ENCODE measurements at places on chromosomes 7 and 10.
A peak's percentile ranks its signal among the peaks of the same experiment; 100 is the strongest.

DNA sequence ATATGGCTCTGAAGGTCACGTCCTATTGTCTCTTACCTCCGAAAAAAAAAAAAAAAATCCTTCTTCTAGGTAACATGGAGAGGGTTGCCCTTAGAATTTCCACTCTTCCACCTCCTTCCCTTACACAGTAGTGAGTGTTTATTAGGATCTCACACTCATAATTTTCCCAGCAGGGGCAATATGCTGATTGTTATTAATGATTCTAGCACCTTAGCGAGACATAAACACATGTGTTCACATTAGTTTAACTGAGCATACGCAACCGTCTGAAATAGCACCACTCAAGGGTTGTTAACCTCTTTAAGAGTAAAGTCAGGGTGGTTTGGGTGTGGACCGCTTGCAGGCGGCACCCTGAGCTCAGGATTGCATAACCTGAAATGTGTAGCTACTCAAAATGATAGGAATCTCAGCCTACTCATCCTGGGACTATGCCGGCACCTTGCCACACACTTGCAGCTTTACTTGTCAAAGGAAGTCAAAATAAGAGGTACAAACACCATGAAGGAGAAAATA, 52.2 kb downstream of the CPEB3 start:
- DNase-seq, result no peak

DNA sequence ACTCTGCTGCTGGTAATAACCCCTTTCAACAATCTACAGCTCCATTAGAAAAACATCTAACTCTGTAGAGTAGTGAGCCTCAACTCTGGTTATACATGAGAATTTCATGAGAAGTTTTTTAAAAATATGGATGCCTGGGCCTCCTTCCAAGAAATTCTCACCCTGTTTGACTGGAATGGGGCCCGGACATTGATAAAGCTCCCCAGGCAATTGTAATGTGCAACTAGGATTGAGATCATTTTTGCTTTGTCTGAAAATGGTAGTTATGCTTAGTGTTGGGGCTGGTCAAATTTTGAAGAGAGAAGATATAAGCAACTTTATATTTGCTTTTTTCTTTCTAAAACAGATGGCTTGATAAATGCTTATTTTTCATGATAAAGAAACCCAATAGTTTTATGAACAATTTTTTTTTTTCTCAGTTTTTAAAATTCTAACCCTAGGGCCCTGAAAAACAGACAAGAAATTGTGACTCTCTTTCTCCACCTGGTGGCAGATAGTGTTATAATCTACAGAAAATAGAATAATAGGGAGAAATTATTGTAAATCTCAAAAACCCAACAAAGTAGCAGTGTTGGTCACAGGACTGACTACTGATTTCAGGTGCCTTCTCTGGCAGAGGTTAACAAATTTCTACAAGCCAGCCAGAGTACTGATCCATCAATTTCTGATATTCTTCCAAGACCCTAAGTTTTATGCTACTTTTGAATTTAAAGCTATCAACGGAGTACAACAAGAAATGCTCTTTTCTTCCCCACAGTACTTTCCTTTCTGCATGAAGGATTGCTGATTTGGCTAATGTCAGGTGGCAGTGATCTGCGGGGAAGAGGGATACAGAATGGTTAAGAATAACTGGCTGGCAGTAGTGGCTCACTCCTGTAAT, 174.8 kb downstream of the DKK1 start:
- DNase-seq, result no peak

DNA sequence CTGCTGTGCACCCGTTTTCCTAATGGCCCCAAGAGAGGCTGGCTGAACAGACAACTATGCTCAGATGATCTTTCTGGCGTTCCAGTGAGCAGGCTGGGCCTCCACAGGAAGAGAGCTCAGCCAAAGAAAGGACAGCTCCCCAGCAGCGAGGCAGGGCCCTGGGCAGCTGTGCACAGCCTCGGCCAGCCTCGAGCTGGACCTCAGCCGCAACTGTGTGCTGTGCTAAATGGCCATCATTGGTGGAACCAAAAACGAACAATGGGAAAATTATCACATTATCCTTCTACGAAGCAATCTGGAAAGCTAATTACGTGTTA, 97.5 kb downstream of the CTBP2 start:
- no peak for DNase-seq

DNA sequence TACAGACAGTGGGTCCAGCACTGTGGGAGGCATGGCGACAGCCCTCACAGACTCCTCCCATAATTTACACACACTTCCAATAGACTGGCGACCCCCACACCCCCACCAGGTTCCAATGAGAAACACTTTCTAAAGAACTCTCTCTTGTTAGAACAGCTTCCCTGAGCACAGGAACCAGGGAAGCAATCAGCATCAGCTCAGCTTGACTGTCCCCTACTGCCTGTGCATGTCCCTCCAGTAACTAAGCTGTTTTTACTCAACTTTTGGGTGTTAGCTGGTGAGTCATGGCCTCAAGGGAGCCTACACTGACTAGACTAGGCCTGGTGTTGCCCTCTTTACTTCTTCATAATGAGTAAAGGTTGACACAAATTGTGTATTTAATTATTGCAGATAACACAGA, 32.6 kb upstream of the HERPUD2 start:
- no peak for DNase-seq

DNA sequence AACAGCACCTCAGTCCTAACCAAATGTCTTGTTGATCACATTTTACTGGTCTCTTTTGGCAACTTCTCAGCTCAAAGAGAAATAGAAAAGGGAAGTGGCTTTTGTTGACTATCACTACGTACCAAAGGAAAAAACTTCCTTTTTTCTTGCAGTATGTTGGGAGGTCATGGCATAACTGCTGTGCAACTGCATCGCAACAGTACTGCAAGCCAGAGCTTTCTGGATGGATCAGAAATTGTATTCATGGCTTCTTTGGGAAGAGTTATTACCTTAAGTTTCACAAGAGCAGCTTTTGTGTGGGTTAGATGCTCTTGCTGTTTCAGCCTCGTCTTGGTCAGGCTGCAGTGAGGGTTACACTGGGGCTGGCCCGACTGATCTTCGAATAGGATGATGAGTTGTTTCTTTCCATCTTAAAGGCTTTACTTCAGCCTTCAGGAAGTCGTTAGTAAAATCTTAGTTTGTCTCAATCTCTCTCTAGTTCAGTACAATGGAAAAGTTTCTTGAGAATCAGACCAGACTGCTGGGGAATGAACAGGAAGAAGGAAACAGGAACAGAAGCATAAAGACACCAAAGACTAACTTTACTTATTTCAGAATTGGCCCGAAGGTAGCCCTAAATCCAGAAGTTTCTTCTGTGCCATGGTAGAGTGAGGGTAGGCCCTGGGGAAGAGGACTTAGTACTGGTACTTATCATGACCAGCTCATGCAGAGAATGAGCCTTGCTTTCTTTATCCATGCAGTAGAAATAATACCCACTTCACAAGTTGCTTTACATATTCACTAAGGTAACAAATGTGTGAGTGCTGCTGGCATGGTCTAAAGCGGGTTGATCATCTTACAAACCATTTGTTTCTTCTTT, 153.6 kb downstream of the CELF2 start:
- DNase-seq, result peak; percentile 65

DNA sequence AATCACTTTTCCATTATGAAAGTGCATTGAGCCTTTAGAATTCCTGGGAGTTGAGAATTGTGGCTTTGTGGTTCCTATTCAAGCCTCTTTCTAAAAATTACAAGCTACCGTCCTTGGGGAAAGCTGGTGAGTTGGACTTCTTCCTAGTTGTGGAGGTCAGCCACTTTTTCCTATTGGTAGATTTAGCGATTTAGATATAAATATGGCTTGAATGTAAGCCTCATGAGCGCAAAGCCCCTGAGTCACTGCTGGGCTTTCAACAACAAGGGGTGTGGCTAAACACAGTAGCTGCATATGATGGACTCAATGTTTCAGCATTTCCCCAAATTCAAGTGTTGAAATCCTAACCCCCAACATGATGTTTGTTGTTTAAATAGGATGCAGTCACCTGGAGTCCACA, 150.0 kb upstream of the IGFBP3 start:
- DNase-seq, result no peak
